ENCODE measurements at places on chromosomes 11 and 22.

DNA sequence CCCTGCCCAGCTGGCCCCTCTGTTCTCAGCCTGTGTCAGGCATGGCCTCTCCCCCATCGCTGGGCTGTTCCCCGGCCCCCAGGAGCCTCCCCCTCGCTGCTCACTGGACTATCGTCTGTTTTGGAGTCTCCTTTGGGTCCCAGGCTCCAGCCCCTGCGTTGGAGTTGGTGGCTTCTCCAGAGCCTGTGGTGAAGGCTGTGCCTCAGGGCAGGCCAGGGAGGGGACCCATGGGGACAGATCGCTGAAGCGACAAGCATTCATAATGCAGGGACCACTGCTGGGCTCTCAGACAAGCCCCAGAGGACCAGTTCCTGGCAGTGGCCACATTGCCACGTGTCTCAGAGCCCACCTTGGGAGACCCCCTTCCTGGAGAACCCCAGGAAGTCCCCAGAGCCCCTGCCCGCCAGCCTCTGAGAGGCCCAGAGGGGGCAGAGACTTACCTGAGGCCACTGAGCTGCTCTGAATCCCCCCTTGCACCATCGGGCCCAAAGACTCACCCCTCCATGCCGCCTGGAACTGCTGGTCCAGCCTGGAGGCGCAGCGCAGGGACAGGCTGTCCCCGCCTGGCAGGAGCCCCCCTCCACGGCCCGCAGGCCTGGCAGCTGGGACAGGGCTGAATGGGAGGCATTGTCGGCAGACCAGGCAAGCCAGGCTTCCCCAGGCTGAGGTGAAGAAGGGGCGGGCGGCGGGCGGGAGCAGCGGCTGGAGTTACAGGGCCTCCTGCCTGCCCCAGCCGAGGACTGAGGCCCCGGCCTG lies at the start of gene CHADL:
TSS of gene CHADL (minus strand) at position 555 of the 756 bp plus-strand sequence. CDS start at position 505, 50 bp downstream.
- peak; percentile 62 for DNase-seq

DNA sequence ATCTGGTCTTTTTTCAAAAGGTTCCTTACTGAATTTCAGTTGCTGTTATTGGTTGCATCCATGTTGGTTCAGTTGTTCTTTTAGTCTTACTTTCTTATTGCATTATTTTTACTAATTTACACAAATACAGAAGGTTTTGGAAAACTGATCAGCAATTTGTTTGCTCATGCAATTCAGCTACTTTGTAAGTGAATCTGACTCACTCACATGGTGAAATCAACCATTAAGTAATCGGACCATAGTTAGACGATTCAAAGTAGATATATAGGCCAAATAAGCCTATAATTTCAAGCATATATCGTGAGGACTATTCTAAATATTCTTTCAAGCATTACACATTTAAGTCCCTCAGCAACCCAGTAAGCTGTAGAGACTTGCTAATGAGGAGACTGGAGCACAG lies 41.7 kb downstream of the CCDC83 start:
- DNase-seq: no peak

DNA sequence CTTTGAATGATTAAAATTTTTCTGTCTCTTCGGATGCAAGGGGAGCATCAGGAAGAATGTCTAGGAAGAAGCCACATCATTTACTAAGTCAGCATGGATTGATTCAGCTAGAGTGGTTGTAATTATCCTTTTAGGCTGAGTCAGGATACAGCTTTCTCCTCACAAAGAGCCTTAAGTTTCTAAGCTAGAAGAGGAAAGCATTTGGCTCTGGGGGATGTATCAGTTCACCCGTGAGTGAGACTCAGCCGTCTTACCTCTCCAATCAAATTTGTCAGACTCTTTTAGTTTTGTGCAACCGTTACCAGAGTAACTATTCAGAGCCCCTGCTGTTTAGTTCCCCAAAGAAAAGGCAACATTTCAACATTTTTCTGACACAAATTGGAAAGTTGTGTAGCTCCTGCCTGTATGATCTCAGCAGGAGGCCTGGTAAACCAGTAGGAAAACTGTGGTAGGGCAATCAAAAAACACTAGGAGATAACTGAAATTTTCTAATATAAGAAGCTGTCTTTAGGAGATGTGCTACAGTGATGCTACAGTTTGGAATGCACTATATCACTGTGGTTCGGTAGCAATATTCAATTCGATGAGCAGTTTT lies 432.4 kb upstream of the LUZP2 start:
- peak; percentile 79 for DNase-seq

GRCh38 chr22:27973846-27974245 lies 54.8 kb upstream of the PITPNB start:
- peak; percentile 87 for DNase-seq

- DNase-seq: no peak
These were observed 13.9 kb upstream of the PTS start for GRCh38 chr11:112212290-112212689.

GRCh38 chr11:132605825-132606570 lies 926.3 kb downstream of the OPCML start:
- peak; percentile 29 for DNase-seq

GRCh38 chr11:64801158-64801464 lies 1.9 kb downstream of the MAP4K2 start:
- DNase-seq: no peak

DNA sequence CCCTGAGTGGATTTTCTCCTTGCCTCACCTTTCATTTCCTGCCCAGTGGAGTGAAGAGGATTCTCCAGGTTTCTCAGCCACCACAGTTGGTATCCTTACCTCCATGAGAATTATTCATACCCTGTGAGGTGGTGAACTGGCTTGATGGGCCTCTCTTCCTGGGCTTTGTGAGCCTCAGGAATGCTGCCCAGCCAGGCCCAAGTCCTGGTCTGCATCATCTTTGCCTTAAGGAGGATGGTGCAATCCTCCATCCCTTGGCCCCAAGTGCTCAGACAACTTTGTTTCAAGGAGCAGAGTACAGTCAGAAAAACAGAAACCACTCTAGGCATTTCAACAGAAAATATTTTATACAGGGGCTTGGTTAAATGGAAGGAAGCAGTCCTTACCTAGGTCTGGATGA lies 114.2 kb upstream of the CADM1 start:
- no peak for DNase-seq

DNA sequence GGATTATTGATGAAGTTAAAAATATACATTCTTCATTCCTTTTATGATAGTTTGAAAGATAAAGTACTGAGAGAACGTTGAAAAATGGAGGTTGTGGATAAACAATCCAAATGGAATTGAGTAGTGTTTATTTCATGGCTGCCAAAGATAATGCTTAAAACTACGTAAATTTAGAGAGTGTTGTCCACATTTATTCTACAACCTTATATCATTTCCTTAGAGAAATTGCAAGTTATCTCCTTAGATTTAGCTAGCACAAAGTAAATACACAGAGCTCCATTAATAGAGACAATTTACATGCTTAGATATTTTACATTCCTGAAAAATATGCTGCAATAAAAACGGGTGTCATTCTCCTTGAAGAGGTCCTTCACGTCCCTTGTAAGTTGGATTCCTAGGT lies 146.5 kb upstream of the CCDC179 start:
- no peak for DNase-seq

GRCh38 chr11:88179971-88180629 lies 4.9 kb upstream of the RAB38 start:
- no peak for DNase-seq

- DNase-seq: no peak
These were observed 92.0 kb downstream of the ZC3H12C start for GRCh38 chr11:110185121-110185591.

- DNase-seq: peak; percentile 5
These were observed 710.9 kb upstream of the FAT3 start for GRCh38 chr11:91513734-91514133.

DNA sequence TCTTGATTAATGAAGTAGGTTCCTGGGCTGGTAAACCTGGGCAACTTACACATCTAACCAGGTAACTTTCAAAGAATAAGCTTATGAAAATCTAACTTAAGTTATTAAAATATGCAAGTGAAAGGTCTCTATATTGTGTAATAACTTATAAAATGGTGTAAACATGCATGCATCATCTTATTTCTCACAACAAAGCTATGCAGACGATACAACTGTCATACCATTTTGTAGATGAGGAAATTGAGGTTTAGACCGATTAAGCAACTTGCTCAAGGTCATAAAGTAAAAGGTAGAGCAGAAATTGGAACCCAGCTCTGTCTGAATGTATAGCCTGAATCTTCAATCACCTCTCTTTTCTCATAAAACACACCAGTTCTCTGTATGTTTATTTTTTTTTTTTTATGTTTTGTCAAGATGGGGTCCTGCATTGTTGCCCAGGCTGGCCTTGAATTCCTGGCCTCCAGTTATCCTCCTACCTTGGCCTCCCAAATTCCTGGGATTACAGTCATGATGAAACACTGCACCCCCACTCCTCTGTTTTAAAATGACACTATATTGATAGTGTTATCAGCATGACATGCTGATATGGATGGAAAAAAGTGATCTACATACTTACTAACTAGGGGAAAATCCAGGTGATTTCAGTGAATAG lies 109.6 kb downstream of the SGSM3 start:
- no peak for DNase-seq

DNA sequence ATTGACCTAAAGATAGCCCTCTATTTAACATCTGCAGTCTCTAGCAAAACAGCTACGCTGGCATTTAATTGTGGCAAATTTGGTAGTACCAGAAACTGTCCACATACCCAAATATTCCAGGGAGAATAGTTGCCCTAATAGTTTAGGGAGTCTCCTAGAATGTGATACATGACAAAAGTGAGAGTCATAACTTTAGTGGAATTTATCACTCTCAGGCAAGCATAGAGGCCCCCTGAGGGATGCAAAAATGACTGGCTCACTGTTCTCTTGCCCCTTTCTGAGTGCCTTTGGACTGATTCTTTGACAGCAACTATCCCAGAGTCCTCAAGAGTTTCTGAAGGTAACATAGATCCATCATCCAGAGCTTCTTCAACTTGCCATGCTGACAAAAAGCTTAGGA lies 2.3 kb upstream of the OR51B4 start:
- DNase-seq: no peak

- DNase-seq: peak; percentile 33
These were observed 1.0 kb upstream of the FNBP4 start for GRCh38 chr11:47768101-47768612.

- DNase-seq: no peak
These were observed 759 bp downstream of the ROBO4 start for GRCh38 chr11:124896821-124897391.

DNA sequence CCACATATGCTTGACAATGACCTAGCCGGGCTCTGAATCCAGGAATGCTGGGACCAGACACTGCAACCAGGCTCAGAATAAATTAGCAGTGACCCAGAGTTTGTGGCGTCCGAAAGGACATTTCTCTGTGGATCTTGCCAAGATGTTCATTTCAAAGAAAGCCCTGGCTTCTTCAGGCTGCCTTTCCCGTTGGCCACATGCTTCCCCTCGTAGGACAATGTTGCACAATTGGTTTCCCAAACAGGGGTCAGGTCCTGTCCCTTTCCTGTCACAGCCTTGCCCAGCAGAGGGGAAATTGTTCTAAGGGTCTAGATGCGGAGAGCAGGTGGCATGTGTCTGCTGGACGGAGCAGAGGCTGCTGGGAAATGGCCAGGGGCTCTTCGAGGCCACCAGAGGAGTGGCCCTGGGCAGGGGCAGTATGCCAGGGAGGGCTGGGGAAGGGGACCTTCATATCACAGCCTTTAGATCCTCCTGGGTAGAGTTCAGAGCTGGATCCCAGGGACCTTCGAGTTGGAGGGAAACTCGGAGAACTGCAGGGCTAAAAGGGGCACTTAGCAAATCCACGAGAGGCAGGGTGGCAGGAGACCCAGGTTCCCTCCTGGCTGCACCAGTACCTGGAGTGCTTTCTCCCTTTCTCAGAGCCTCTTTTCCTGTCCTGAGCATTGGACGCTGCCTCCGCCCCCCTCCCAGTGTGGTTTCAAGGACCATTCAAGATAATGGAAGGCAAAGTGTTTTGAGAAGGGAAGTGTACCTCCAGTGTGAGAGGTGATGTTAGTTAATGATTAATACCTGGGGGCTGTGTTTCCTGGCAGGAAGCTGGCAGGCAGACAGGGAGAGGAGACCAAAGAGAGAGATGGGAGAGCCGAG lies 42.3 kb downstream of the C11orf96 start:
- no peak for DNase-seq

DNA sequence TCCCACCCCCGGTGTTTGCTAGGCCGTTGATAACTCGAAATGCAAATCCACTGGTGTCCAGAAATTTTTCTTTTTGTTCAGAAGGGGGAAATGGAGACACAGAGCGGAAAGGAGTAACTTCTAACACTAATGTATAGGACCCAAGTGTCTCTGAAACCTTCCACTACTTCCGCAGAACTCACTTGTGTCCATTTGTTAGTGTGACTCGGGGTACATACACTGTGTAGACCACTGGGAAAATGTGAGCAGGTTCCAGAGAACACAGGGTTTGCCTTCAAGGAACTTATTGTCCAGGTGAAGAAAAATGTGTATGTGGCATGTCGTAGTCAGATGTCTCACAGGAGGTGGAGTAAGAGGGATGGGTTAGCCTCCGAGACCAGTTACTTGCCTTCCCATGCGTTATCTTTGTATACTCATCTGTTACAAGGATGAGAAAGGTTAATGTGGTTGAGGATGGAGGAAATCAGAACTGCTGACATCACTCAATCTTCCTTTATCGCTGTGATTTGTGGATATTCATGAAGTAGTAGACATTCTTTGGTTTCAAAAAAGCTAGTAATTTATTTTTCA lies 857 bp downstream of the ARCN1 start:
- peak; percentile 3 for DNase-seq

DNA sequence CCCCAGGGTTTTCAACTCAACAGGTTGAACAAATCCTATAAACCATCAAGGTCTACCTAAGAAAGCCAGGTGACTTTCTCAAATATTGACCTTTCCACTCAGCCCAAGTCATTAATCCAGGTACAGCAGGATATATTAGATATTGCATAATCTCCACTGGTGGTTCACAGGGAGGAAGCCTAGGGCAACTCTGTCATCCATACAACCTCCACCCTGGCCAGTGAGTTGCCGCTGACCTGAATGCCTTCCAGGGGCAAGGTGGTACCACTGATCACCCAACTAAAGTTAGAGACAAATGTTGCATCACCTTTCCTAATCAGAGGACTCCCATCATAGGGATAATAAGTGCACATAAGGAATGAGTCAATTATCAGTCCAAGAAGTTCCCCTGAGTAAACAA lies 22.9 kb downstream of the GUCD1 start:
- DNase-seq: no peak

DNA sequence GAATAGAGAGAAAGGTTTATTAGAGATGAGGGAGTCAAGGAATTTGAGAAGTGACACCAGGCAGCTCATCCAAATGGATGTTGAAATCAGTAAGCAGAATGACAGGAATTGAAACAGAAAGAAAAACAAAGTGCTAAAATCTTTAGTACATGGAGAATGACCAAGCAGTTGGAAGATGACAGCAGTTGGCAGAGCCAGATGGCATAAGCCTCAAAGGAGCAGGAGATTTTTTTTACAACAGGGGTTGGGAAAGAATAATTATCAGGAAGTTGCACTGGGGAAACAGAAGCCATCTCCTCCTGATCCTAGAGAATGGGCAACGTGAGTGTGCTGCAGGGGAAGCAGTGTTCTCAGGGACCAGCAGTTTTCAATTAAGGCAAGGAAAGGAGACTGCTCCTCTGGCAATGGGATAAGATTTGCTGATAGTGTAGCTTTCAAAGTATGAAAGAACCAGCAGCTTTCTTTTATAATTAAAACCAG lies 28.9 kb downstream of the RAB39A start:
- no peak for DNase-seq
